Ovary (tissue), 10 donors: ENCODE measurements at places on chromosomes 5 and 9. TPM values are rescaled to one million over a fixed set of nuclear protein-coding genes. Genes with fewer than 3 reads are reported as not detected.

SPINK6 gene
- polyA plus RNA-seq: not detected

ABO gene
- polyA plus RNA-seq: 18.5 TPM

SCAI gene
- polyA plus RNA-seq: 3.1 TPM

NEURL1B gene
- 39.0 TPM for polyA plus RNA-seq

HMMR gene
- 0.77 TPM for polyA plus RNA-seq

GFI1B gene
- 0.05 TPM for polyA plus RNA-seq

NXNL2 gene
- 3.1 TPM for polyA plus RNA-seq

AFAP1L1 gene
- polyA plus RNA-seq: 7.8 TPM

ARHGEF28 gene
- polyA plus RNA-seq: 34.0 TPM

PCDHGA5 gene
- 1.7 TPM for polyA plus RNA-seq

RALGPS1 gene
- 2.3 TPM for polyA plus RNA-seq

C5orf52 gene
- polyA plus RNA-seq: not detected

GRCh38 chr5:109757490-109757889 lies 67.8 kb downstream of the MAN2A1 start:
- DNase-seq: no peak

DNA sequence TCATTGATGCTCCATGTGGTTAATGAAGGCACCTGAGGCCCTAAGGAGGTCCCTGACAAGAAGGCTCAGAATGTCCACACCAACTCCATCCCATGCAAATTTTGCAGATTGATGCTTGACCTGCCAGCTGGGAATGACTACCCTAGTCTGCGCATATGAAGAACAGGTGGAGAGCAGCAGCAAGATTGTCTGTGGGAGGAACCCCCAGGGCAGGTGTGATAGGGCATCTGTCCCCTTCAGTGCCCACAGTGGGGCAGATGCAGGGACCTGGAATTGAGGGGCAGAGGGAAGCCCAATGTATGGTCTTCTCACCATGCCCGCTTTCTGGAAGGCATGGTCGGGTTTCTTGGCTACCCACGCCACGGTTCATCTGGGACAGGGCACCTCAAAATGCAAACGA lies 79.6 kb downstream of the MACROH2A1 start:
- no peak for DNase-seq

GRCh38 chr5:139711067-139711905 lies 63.1 kb downstream of the CXXC5 start:
- peak; percentile 25 for DNase-seq

DNA sequence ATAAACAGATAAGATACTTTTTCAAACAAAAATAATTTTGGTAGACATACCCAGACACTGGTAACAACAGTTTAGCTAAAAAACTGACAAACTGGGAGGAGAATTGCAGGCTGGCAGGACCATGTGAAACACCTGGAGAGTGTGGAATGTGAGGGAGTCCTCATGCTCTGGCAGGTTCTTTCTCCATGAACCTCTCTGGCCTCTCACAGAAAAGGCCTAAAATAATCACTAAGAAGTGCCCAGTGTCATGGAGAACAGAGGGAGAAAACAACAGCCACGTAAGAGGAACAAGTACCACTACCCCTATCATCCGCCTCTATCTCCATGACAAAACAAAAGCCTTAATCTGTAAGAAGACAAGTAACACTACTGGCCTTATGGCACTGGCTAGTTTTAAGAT lies 1227.5 kb upstream of the CDH9 start:
- no peak for DNase-seq

GRCh38 chr5:173963182-173963838 lies 25.7 kb upstream of the C5orf47 start:
- no peak for DNase-seq

GRCh38 chr9:69181908-69182353 lies 7.9 kb downstream of the TJP2 start:
- DNase-seq: no peak

DNA sequence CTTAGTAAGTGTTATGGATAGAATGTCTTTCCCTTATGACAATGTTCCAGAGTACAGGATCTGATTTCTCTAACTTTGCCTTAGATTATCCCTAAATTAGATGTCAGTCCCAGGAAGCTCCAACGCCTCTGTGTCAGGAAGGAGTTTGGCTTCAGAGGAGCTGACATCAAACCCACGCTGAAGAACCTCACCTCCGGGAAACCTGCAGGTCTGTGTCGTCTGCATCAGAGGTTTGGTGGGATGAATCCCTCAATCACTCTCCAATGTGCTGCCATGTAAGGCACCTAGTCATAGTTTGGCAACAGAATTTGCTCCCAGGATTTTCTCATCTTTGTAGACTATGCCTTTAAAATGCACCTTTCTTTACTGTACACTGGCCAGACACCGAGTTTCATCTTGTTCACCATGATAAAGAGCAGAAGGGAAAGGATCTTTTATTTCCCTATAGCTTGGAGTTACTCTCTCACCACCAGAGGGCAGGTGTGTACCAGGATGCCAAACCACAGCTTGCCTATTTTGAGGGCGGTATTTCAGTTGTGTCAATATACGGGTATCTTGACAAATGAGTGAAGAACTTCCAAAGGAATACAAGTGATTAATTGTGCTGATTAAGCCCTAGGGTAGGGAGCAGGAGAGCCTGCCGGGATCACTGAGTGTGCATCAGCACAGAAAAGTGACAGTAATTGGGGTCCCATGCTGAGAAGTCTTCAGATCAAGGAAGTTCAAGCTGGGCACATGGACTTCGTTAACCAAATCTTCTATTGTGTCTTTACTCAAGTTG lies 23.4 kb downstream of the MINAR2 start:
- no peak for DNase-seq

DNA sequence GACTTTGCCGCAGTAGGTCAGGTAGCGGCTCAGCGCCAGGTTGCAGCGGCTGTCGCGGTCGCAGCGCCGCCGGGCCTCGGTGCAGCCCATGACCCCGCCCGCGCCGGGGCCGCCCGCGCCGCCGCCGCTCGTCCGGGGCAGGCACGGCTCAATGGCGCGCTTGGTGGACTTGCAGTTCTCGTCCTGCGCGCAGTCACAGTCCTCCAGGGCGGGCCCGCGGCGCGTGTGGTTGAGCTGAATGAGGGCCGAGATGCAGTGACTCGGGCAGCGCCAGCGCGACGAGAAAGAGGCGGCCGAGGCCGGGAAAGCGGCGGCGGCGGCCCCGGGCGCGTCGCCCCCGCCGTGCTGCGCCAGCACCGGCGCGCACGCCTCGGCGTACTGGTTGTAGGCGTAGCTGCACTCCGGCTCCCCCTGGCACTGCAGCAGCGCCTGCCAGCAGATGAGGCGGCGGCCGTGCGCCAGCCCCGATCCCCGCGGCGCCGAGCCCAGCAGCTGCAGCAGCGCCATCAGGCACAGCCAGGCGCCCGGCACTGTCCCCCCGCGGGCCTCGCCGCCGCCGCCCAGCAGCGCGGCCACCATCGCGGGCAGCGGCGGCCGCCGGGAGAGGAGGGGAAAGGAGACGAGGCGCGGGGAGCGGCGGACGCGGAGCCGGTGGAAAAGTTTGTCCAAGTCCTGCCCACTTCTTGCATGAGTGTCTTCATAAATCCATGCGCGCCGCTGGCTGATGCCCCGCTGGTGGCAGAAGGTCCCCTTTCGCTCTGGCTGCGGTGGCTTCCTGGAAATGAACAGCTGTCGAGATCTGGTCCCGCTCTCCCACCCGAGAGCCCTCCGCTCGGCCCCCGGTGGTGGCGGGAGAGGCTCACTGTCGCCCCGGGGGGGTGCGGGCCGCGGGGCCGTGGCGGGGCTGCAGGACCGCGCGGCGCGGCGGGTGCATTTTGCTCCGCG lies 833 bp downstream of the GAS1 start:
- peak; percentile 76 for DNase-seq

DNA sequence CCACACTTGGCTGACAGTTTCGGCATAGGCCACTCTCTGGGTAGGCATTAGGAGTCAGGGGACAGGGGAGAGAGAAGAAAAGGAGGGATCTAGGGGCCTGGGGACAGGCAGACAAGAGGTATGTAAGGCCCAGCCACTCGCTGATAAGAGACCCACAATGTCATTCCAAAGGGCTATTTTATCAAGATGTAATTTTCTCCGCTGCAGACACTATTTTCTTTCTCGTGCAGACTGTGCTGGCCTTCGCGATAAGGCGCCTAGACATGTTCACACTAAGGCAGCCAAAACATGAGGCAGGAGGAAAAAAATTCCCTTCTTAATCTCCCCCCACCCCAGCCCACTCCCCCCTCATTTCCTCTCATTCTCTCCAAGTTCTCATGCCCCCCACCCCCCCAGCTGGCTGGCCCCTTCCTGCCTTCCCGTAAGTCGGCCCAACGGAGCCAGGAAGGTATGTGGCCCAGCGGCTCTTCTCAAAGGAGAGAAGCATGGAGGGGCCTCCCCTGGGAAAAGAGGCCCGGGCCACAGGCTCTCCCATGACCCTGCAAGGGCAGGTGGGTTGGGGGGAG lies 44.9 kb upstream of the SYNPO start:
- peak; percentile 71 for DNase-seq

- DNase-seq: no peak
These were observed 13.9 kb downstream of the REXO4 start for GRCh38 chr9:133403766-133404453.

- DNase-seq: no peak
These were observed 90.6 kb downstream of the ZCCHC7 start for GRCh38 chr9:37210737-37211523.
